ENCODE measurements at places on chromosomes 12 and 14. TPM values are rescaled to one million over a fixed set of nuclear protein-coding genes. Genes with fewer than 3 reads are reported as not detected.

The JPH4 gene
- total RNA-seq: not detected

GRCh38 chr12:5784462-5785130 is 160.5 kb downstream of the ANO2 start:
- no peak for DNase-seq

DNA sequence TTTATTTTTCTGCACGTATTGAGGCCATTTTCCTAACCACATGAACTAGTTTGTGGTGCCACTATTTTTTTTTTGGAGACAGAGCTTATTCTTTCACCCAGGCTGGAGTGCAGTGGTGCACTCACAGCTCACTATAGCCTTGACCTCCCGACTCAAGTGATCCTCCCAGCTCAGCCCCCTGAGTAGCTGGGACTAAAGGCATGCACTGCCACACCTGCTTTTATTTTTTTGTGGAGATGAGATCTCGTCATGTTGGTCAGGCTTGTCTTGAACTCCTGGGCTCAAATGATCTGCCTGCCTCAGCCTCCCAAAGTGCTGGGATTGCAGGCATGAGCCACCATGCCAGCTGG is 60.1 kb downstream of the DIP2B start:
- no peak for DNase-seq

The SIX1 gene
- 1.4 TPM for total RNA-seq

- DNase-seq: no peak
These were observed 25.1 kb downstream of the ANAPC5 start for GRCh38 chr12:121326996-121327674.

- peak; percentile 96 for DNase-seq
These were observed 33.6 kb downstream of the SDR9C7 start for GRCh38 chr12:56900583-56900982.

GRCh38 chr12:124686370-124687173 is 119.2 kb upstream of the NCOR2 start:
- DNase-seq: peak; percentile 46

- DNase-seq: no peak
These were observed 15.4 kb upstream of the PLEKHG3 start for GRCh38 chr14:64688811-64689281.

DNA sequence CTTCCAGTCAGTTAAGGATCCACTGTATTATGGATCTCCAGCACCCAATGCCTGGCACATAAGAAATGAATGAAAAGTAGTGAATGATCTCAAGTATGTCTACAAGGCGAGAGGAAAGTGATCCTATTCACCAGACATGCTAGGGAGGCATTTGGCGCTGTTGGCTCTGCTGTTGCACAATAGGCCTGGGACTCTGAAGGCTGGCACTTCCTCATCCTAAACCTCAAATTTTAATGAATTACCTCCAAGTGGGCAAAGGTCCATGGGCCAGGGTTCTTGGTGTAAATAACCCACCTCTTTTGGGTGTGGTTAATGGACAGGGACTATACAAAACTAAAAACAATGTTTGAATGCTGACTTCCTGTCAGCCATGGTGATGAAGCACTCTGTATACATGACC is 173.4 kb upstream of the PZP start:
- no peak for DNase-seq

The CGRRF1 gene
- total RNA-seq: 10.9 TPM

The TAS2R7 gene
- total RNA-seq: not detected

The FAM90A1 gene
- not detected for total RNA-seq

GRCh38 chr12:125210104-125210755 is 145.0 kb downstream of the AACS start:
- DNase-seq: no peak

DNA sequence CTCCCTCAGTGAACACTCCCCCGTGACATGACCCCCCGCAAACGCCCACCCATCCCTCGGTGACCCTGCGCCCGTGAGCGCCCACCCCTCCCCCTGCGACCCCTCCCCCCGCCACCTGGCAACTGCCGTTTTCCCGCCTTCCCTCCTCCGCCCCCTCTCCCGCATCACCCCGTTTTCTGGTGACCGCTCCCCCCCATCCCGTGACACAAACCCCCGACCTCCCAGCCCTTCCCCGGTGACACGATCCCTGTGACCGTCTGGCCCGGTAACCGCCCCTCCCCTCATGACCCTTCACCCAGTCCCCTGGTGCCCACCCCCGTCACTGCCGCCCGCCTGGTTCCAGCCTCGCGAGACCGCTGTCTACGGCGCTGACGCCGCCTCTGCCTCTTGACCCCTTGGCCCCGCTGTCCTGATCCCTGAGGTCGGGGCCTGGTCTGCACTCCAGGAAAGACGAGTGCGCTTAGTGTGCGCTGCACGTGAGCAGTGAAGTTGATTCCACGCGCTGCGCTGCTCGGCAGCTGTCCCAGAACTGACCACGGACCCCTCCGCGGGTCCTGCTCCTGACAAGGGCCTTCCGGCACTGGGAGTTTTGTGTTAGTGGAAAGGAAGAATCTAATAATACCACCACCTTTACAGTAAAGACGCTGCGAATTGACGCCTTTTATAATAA is 59.4 kb downstream of the DDX51 start:
- peak; percentile 19 for DNase-seq

The TDG gene
- 53.8 TPM for total RNA-seq

DNA sequence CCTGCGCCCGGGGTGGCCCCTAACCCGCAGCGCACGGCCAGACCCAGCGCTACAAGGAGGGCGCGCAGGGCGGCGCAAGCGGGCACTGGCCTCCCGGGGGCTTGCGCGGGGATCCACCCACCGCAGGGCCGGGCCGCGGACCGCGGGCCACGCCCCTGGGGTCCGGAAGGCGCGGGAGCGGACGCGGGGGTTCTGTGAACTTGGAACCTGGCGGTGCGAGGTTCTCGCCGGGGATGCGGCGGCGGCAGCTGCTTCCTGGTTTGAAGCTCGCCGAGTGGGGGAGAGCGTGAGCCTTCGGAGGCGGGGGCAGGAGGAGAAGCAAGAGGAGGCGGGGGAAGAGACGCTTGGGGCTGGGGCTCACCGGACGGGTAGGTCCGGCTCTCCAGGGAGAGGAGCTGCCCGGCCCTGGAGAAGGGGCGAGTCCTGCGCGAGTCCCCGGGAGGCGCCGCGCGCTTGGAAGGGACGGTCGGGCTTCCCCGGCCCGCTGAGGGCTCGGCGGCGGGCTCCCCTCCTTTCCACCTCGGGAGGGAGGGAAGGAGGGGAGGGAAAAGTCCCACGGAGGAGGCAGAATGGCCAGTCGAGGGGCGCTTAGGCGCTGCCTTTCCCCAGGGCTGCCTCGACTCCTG is at the start of gene PRKCH:
Gene PRKCH (plus strand): TSS at position 195 of the 626 bp plus-strand sequence. CDS start 523 bp downstream, outside the sequence.
- DNase-seq: peak; percentile 31

The NDRG2 gene
- 7.5 TPM for total RNA-seq

The TMEM179 gene
- total RNA-seq: 0.43 TPM

DNA sequence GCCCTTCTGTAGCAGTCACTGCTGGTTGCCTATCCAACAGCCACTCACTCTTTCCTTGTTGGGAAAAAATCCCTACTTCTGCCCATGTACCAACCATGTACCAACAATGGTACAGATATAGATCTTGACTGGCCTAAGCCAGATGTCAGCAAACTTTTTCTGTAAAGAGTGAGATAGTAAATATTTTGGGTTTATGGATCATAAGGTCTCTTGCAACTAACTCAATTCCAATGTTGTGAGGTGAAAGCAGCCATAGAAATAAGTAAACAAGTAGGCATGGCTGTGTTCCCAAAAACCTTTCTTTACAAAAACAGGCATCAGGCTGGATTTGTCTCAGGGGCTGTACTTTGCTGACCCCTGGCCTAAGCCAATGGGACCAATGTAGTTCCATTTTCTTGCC is 73.5 kb downstream of the ARMH4 start:
- DNase-seq: no peak

The NINJ2 gene
- total RNA-seq: not detected

DNA sequence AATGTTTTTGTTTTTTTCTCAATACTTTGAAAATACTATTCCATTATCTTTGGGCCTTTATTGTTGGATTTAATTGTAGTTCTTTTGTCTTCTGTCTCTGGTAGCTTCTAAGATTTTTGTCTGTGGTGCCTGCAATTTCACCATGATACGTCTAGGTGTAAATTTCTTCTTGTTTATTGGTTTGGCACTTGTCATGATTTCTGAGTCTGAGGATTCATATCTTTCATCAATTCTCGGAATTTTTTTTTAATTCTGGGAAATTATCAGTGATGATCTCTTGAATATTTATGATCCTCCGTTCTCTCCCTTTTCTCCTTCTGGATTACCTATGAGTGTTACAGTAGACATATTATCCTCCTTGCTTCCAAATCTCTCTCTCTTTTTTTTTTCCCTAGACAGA is 14.8 kb upstream of the ADIPOR2 start:
- DNase-seq: no peak

DNA sequence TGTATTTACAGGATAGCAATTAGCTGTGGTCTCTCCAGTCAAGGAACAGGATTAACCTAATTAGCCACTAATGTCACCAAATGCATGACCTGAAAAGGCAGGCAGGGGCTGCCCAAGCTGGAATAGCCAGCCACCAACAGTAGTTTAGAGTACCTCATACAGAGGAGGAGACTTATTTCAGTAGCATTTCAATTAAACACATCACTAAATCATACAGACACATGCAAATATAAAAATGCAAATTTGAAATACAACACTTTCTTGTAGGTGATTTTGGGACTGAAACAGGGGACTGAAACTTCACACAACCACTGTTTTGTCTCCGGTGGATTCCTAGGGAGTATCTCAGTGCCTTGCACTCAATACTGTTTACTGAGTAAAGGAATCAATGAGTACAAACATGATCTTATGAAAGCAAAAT is 636 bp upstream of the IFNG-AS1 start:
- DNase-seq: no peak

- DNase-seq: no peak
These were observed 152.0 kb downstream of the DACT1 start for GRCh38 chr14:58789736-58790135.

DNA sequence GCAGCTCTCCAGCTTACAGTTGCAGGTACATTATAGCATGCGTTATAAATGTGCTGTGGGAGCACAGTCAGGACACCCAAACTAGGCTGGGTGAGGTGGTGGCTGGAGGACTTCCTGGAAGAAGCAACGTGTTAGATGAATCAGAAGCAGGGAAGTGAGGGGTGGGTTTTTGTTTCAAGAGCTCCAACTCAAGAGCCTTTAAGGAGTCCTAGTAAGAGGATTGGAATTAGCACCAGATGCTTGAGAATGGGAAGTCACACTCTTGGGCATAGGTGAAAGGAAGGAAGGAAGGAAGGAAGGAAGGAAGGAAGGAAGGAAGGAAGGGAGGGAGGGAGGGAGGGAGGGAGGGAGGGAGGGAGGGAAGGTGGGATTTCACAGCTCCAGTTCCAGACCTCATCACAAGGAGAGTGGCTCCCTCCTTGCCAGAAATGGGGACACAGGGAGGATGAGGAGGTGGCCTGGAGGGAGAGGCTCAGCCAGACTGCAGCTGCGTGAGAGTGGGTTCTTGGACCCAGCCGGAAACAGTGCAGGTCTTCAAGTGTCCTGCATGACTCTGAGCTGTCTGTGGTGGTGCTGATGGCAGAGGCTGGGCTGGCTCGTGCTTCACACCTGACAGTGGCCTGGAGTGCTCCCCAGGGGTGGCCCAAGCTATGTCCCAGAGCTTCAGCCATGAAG is 115.7 kb upstream of the GSC start:
- no peak for DNase-seq

The ACVRL1 gene
- 10.3 TPM for total RNA-seq

The ZNF641 gene
- total RNA-seq: 8.4 TPM

- DNase-seq: no peak
These were observed 8.4 kb upstream of the PPTC7 start for GRCh38 chr12:110591451-110592051.

All from A172 (cell line).